ENCODE measurements at places on chromosomes 3 and 15.

- DNase-seq = no peak
Measured at GRCh38 chr3:185081521-185081920, 71.3 kb downstream of the C3orf70 start.

DNA sequence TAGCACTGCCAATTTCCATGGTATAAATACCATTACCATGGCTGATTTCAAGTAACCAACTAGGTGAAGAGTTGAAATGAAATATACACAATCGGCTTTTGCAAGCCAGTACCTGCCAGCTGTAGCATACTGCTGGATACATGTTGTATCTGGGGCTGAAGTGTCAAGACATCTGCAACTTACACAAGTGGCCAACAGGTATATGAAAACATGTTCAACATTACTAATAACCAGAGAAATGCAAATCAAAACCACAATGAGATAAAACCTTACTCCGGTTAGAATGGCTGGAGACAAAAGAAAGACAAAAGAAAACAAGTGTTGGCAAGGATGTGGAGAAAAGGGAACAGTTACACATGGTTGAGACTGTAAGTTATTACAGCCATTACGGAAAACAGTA lies 11.6 kb downstream of the ATOSA start:
- DNase-seq = no peak

DNA sequence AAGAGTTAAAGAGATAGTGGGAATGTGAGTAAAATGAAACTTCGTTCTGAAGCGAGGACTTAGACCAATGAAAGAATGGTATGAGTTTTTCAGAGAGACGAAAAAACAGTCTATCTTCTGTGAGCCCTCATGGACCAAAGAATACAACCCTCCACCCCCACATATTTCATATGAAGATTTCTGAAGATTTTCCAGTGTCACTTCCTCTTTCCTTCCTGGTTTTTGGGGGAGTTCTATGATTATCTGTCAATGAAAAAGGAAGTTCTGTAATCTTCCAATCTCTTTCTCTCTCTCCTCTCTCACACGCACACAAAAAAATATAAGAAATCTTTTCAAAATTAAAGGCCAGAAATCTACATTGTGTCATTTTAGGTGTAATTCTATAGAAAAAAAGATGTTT lies 27.7 kb downstream of the CMSS1 start:
- no peak for DNase-seq

- DNase-seq = no peak
Measured at GRCh38 chr15:70636540-70637165, 126.7 kb downstream of the UACA start.

DNA sequence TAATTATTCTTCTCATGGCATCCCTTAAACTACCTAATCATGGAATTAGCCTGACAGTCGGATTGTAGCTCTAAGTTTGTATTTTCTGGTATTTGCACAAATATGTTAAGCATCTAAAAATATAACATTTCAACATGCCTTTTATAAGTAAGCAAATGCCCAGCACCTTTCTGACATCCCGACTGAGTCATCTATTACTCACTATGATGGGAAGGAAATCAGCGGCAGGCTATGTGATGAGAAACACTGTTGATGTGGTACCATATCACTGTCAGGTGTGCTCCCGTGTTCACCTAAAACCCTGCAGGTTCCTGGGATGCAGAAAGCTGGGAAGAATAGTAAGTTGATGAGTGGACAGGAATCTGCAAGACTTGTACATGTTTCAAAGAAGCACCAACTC lies 367.8 kb upstream of the IL12A start:
- DNase-seq = no peak

- DNase-seq = no peak
Measured at GRCh38 chr3:13197795-13198194, 124.6 kb upstream of the IQSEC1 start.

- no peak for DNase-seq
Measured at GRCh38 chr3:120450600-120451271, at the start of gene FSTL1. Gene FSTL1 (minus strand): TSS chr3:120450992. CDS start chr3:120450746, 246 bp downstream.

DNA sequence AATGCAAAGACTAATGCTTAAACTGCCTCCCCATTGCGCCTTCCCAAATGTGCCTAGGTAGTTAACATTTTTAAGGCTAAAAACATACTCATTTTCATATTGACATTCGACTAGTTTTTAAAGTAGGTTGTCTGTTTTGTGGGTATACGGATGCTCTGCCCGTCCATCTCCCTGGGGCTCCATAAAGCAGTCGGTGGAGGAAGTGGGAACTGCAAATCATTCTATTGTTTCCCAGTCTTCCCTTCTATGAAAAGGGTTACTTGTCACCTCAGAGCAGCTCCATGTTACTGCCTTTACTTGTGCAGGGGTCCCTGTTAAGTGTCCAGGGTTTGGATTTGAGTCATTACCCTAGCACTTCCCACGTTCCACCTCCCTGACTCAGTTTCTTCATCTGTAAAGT lies 10.9 kb downstream of the CHCHD6 start:
- no peak for DNase-seq

GRCh38 chr3:115071166-115071565 lies 75.9 kb downstream of the ZBTB20 start:
- DNase-seq = no peak

DNA sequence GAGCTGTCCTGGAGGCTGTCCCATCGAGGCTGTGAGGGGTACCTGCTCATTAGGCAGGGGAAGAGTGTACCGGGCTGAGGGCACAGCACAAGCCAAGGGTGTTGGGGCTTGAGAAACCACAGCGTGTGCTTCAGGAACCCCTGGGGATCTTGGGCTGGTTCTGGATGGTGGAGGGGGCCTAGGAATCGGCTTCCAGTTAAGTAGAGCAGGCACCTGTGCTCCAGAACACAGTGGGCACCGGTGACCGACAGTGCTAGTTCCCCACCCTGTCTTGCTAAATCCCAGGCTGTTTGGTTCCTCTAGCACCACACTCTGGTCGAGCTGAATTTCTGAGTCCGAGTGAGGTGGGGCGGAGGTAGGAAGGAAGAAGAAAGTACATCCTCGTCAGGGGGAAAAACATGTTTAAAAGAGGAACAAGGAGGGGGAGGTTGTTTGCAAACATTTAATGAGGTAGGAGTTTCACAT lies 29.1 kb downstream of the SLC6A6 start:
- DNase-seq = no peak
